ENCODE measurements at places on chromosomes 2 and 18. TPM values are rescaled to one million over a fixed set of nuclear protein-coding genes. Genes with fewer than 3 reads are reported as not detected.

DNA sequence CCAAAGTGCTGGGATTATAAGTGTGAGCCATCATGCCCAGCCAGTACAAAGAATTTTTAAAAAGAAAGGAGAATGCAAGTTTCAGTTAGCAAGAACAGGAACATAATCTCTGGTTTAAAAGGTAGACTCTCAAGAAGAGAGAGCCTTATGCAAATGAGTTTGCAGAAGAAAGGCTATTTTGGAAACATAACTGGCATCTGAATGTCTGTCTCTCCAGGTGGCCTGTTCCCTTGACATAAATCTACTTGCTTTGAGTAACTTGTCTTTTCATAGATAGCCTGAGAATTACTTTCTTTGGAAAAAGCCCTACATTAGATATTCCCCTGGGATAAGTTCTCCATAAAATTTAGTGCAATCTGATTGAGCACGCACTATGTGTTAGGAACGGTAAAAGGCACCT is 109.6 kb downstream of the ICOS start:
- DNase-seq: no peak

DNA sequence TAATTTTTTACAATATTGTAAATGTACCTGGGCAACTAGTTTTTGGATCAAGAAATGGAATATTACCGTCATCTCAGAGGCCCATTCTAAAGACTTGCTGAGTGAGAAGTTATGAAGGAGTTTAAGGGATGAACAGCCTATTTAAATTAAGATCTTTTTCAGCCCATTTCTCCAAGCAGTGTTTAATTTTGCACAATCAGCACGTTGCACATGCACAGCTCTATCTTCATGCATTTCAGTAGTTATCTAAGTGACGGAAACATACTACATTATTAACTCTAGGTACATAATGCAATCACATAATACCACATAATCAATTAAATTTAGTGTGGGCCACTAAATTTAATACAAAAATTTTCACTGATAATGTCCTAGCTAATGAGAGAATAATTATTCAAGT is 582.1 kb upstream of the DSEL start:
- DNase-seq: no peak

DNA sequence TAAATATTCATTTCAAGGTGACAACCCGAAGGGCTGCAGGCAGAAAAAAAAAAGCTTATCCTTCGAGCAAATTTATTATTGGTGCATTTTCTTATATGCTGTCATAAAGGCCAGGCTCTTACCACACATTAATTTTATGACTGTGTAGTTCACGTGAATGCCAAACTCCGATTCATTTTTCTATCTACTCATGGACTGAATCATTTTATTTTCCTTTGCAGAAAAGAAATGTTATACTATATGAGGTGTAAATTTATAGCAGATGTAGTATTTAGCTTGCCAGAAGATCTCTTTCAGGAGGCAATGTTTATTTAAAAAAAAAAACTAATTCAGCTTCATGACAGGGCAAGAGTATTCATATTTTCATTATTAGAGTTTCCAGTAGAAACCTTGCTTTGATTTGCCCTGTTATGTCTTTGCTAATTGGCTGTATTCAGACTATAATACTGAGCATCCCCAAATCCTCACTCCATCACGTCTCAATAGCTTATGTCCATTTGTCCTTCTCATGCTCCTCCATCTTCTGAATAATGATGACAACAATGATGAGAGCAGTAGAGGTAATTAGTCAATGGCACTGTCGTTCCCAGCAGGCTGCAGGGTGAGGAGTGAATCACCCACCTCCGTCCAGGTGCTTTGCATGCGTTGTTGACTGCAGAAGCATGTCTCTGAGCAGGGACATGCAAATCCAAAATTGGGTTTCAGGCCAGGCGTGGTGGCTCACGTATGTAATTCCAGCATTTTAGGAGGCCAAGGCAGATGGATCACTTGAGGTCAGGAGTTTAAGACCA is 101.1 kb upstream of the RAB12 start:
- no peak for DNase-seq

GRCh38 chr18:8221452-8221851 is 387.8 kb upstream of the RAB12 start:
- no peak for DNase-seq

DNA sequence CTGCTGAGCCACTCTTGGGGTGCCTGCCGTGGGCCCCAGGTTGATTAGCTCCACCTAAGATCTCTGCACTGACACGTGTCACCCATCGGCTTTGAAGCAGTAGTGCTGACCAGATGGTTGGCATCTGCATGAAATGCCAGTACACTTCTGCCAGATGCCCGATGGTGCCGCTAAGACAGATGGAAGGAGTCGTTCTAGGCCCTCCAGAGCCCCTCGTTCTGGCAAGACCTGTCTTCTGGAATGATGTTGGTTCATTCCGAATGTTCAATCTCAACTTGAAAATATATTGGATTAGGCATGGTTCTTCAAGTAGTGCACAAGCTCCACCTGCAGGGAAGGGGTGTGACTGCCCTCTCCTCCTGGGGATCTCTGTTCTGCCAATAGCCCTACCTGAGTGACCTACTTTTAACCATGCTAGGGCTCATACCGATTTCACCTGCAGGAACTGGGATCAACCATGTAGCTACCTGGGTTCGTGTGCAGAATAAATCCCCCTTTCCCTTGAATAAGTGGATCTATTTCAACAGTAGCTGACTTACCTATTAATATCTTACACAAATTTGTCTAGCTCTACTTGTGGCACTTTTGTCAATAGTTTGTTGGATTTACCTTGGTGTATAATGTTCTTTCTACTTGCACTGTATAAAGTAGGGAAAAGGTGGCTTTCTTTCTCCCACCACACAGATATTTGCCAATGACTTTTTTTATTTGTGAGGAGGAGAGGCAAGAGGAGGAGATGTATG is 342.6 kb downstream of the CTNNA2 start:
- DNase-seq: no peak

GRCh38 chr18:74577019-74577418 is 20.7 kb upstream of the ZNF407 start:
- no peak for DNase-seq

- DNase-seq: no peak
Observed at GRCh38 chr2:197704434-197705120, 592 bp upstream of the MARS2 start.

DNA sequence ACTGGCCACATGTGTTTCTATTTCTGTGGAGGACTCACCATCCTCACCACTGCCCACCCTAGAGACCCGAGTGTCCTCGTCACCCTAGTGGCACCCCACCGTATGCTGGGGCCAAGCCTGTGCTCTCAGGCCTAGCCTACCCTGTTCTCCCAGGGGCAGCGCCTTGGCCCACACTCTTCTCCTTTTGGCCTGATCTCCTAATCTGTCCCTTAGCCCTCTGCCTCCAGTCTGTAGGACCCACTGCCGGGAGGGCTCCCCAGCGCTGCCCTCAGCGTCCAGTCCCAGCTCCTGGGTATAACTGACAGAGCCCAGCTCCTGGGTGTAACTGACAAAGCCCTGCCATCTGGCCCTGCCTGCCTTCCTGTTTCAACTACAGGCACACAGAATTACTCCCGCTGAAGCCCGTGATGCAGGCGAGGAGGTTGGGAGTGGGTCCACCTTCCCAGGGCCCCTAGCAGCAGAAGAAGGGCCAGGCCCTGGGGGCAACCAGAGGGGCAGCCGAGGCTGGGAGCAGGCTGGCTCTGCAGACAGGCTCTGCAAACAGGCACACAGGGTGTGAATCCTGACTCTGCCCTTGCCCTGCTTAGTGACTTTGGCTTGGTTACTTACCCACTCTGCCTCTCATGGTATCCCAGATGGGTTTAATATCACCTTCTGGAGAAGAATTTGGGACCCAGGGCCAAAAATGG is 25.6 kb upstream of the PTMA start:
- no peak for DNase-seq

DNA sequence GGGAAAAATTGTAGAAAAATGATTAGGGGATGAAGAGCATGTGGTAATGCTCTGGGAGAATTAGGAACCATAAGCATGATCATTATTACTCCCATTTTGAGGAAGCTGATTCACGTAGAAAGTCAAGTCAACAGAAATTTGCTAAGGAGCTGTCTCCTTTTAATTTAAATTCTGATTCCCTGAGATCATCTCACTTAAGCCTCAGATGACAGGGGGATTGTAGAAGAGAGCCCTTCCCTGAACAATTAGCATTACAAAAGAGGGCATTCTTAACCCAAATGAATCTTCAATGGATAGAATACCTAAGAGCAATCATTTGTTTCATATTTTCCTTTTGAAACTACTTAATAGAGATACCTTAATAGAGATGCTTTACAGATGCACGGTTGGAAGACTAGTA is 267.9 kb downstream of the NYAP2 start:
- DNase-seq: no peak

DNA sequence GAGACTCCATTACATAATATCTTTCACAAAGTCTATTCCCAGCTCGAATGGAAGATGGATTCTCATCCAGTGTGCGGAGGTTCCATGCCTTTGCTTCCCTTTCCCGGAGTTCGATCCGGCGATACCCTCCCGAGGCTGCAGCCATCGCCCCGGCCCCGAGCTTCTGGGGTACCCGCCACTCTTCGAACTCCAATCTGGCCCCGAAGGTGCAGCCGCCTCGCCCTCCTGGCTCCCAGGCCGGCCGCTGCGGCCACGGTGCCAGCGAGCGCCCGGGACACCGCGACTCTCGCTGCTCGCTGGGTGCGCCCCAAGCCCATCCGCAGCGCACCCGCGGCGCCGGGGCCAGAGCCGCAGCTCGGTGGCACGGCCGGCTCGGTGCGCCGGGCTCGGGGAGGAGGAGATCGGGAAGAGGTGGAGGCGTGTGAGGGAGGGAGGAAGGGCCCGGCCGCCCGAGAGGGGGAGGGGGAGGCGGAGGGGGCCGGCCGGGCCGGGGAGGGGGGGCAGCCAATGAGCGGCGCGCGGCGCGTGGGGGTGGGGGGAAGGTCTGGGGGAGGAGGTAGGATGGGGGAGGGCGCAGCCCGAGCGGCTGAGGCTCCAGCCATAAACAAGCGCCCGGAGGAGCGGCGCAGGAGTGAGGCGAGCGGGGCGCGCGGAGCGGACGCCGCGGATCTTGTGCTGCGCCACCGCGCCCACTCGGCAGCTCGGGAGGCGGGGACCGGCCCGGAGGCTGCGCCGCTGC is at the start of gene CRIM1:
Gene CRIM1, plus strand, starts transcription at position 628 of the 739 bp plus-strand sequence. CDS start 515 bp downstream, outside the sequence.
- DNase-seq: peak; percentile 96

SP9 gene
- not detected for polyA plus RNA-seq

DNA sequence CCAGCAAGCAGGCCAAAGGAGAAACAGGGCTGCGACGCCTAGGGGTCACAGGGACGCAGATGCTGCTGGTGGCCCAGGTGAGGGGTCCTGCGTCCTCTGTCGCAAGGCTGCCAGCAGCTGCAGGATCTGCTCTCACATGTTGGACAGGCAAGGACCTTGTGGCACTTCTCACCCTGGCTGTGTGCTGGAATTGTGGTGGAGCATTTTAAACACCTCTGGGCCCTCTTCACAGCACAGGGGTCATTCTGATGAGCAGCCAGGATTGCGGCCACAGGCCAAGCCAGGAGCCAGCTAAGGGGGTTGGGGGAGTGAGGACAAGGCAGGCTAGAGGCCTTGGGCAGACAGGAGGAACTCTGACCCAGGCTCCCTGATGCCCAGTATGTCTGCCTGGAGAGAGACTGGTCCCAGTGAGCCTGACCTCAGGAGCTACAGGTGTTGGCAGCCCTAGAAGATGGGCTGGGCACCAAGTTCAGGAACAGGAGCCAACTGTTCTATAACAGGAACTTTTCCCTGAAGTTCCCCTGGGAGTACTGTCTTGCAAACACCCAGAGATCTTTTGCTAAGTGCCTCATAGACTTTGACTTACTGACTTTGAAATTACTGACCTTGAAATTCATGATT is 40.2 kb downstream of the EFR3B start:
- no peak for DNase-seq

RNMT gene
- polyA plus RNA-seq: 8.7 TPM

DNA sequence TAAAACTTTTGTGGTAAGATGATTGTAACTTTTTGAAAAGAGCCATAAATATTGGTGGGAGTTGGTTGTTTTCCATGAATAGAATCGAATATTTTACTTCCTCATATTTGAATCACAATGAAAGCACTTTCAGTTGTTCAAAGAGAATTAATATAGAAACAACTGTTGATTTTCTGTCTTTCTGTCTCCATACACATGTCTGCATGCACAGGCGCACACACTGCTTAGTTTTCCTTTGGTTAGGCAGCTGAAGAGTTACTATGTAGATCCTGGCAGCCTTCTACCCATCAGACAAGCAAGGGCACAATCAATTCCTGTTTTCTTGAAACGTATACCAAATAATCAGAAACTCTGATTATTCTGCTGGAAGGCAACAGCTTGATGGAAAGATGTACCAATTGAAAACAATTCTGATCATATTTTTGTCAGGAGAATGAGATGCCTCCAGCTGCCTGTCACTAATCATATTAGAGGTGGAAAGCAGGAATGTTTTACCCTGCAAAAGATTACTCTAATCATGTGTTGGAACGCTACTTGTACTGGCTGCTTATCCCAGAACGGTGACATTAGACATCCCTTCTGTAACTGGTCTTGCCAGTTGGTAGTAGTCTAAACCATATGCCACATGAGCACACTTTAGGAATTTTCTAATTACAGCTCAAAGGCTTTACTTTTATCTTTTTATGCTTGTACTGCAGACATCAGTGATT is 24.0 kb downstream of the SPATS2L start:
- DNase-seq: no peak

- DNase-seq: no peak
Observed at GRCh38 chr2:11024687-11025086, 113.0 kb downstream of the KCNF1 start.

Data from aorta (tissue), 5 donors.